Stimulated activated CD8-positive, alpha-beta memory T cell treated with anti-CD3 and anti-CD28 coated beads, Interleukin-7, amount 100 ng/mL, for 24 hours (primary cell): ENCODE measurements at places on chromosomes 12 and 14.

GRCh38 chr12:109987615-109988014, 8.6 kb downstream of the GIT2 start:
- DNase-seq: no peak

DNA sequence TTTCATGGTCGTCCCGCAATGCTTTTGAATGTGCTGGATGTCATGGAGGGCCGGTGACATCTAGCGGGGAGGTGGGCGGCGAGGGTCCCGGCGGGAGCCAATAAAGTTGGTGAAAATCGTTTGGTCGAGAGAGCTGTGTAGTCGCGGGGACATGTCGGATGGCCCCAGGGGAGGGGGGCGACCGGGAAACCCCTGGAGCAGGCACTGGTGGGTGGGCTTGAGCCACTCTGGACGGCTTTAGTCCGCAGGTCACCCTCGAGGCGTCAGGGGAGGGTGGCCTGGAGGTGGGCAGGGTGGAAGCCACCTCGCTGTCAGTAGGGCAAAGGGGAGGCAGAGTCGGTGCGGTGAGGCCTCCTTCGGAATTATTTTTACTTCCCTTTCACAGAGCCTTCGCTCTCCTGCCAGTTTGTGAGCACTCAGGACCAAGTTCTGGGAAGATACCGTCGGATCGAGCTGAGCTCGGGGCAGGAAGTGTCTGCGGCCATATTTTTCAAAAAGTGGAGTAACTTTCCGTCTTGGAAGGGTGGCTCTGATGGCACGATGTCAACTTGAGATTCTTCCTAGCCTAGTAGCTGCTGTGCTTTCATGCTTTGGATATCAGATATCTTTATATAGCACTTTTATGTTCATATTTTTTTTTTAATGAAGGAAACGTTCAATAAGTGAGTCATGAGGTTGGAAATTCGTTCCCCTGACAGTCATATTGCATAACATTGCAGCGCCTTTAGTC, 28.2 kb downstream of the WBP11 start:
- DNase-seq: no peak

- no peak for DNase-seq
These were observed 11.6 kb downstream of the ACTN1 start for GRCh38 chr14:68967459-68967940.

DNA sequence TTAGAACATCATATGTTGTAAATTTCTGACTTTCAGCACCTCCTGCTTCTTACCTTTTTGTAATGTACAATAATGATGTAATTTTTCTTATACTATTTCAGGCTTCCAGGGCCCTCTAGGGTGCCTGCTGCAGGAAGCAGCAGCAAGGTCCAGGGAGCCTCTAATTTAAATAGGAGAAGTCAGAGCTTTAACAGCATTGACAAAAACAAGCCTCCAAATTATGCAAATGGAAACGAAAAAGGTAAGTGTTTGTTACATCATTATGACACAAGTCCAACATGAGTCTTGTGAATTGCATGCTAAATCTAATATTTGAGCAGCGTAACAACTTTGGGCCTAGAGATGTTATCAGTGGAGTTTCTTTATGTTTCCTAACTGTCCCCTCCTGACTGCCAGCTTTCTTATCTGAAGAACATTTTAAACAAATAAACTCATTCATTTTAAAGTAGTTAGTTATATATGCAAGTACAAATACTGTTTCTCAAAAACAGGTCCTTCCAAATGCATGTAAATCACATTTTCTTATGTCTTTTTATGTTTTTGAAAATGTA, 167.6 kb downstream of the NAV3 start:
- DNase-seq: no peak

DNA sequence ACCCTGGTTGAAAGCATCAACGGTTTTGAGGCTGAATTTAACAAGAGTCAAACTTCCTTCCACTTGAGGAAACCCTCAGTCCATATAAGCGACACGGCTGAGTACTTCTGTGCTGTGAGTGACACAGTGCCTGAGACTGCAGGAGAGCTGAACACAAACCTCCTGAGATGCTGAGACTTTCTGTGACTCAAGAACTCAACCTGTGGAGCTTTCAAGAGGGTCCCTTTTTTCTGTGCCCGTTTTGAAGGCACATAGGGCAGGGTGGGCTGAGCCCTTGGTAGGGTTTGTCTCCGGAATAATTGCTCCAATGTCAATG, 305.3 kb upstream of the OR4E1 start:
- DNase-seq: no peak

DNA sequence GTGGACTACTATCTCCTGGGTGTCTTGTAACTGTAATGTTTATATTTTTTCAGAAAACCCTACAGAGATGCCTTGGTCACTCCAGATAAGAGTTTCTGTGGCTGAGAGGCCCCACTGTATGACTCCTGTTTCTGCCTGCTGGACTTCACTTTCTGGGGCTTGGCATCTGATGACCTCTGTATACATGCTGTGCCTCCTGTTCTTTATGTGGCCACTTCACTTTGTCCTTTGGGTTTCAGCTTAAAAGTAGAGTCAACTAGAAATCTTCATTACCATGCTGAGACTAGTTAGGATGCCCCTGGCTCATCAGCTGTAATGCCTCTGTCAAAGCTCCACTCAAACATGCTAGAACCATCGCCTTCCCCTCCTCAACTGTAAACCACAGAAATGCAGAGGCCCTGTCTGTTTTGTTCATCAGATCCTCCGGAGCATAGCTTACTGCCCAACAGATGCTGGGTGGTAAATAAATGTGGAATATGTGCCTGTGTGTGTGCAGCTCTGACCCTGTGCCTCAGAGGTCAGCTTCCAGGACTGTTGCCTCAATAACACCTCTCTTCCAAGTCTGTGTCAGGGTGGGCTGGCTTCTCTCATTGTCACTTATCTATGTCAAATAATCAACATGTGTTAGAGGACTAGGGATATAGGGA, 25.5 kb downstream of the ZNF664 start:
- DNase-seq: no peak

DNA sequence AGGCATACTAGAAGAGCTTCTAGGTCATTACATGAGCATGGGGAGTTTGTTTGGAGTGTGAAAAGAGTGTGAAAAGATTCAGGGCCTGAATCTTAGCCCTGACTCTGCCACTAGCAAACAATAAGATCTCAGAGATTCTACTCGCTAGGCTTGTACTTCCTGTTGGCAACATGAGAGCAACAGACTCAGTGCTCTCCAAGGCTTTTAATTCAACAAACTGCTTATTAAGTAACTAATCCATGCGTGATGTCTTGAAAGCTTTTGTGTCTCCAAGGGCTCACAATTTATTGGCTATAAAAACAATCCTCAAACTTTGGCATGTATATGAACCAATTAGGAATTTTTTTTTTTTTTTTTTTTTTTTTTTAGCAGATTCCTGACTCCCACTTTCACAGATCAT, 105.1 kb downstream of the STXBP6 start:
- DNase-seq: no peak

DNA sequence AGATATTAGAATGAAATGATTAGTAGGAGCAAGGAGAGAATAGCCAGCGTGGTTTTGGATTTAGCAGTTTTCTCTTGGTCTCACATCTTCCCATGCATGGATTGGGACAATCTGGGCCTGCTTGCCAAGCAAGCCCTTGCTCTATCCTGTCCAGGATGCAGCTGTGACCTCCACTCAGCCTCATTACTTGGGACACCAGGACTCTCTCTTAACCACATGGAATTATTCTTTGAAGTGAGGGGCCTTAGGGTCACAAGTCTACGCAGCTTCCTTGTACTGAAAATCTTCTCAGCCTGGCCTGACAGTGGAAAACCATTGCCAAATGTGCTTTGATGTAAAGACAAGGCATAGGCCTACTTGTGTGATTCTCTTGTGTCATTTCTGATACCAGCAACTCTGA, 28.0 kb upstream of the DCN start:
- no peak for DNase-seq

DNA sequence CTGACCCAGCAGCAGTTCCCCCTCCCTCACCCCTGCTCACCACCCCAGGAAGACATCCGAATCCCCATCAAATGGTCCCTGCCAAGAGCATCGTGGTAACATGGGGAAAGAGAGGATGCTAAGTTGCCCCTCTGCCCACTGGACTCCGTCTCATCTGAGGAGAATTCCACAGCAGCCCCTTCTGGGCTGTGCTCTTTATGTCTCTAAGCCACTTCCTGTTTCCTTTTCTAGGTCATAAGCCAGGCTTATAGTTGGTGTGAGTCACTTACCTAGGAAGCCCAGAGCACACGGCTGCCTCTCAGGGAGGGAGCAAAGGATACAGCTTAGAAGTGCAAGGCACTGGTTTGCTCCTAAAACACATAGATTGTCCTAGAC, 76.0 kb downstream of the VCPKMT start:
- no peak for DNase-seq

- DNase-seq: no peak
These were observed 55.0 kb upstream of the NELL2 start for GRCh38 chr12:44930972-44931600.

DNA sequence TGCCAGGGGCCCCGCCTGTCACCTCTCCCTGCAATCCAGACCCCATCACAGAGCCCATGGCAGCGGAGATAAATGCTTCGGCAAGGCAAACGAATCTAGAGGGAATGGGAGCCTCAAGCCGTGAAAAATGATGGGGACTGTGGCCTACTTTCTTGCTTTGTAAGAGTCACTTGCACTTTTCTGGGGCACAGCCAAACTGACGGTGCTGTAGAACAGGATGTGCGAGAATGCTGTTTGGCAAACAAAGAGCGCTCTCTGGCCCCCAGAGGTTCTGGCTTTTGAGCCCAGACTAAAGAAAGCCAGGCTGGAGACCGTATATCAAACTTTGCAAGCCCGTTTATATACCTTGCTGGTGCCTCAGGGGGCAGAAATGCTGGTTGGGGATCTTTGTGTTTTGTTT, 108.7 kb downstream of the CACNA1C start:
- no peak for DNase-seq

- no peak for DNase-seq
These were observed 29.5 kb downstream of the YAF2 start for GRCh38 chr12:42208574-42208973.

GRCh38 chr12:66438601-66439000, 136.3 kb downstream of the HELB start:
- DNase-seq: no peak

DNA sequence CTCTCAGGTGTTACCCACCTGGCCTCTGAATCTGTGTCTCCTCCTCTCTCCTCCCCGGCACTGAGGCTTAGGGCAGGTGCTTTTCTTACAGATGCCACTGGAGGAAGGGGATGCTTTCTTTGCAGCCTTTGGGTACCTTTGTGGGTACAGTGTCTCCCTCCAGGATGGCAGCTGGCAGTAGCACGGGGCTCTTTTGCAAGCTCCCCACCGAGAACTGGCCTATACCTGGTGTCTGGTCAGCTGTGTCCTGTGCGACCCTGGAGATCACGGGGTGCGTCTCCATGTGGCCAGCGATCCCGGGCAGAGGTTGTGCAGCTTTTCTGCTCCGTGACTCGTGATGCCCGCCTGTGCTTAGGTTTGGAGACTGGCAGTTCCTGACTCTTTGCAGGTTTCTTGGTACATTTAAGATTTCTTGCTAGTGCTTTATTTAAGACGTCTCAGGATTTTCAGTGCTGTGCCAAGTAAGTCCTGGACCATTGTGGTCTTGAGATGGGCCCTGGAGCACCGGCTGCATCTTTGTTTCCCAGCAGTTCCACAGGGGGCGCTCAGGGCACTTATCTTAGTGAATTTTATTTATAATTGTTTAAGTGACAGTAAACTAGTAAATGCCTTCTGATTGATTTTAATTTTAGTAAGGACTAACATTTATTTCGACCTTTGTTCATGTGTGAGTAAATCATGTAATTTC, 68.9 kb downstream of the DDX51 start:
- no peak for DNase-seq

DNA sequence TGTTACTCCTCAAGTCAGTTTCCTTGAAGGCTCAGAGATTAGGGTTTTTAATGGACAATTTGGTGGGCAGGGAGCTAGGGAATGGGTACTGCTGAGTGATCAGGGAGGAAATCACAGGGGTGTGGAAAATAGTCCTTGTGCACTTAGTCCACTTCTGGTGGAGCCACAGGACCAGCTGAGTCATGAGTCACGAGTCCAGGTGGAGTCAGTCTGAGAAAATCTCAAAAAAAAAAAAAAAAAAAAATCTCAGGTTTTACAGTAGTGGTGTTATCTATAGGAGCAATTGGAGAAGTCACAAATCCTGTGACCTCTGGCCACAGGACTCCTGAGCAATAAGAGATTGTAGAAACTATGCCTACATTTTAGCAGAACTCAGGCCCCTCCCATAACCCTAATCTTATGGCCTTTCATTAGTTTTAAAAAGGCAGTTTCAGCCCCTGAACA, 28.2 kb upstream of the AMN1 start:
- DNase-seq: no peak

DNA sequence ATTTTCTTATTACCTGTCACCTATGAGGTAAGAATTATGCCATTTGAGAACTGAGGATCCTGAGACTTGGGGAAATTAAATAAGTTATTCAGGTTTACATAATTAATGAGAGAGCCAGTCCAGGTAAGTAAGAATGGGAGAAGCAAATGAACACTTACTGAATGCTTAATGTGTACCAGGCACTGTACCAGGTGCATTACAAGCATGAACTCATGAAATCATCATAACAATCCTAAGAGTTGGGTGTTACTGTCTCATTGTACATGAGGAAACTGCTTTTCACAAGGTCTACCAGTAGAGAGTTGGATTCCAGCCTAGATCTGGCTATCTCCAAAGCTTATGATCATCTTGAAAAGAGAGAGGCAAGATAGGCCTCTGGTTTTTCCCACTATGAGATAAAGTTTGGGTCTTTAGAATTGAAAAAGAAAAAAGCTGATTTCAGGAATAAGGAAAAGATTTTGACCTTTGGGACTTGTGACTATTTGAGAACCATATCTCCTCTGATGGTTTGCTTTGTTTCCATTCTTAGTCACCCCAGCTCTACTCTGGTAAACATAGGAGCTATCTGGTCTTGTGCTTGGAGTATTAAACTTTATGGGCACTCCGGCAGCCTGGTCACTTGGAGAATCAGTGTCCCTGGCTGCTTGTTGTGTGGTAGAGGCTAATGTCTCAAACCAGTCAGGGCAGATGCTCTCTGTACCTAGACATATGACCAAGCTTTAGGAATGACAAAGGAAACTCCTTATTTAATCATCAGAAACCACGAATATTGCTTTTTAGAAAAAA, 48.0 kb downstream of the PTHLH start:
- DNase-seq: no peak

GRCh38 chr12:124604264-124604680, 36.9 kb upstream of the NCOR2 start:
- no peak for DNase-seq

GRCh38 chr12:92289629-92290349, 144.1 kb upstream of the BTG1 start:
- DNase-seq: no peak

DNA sequence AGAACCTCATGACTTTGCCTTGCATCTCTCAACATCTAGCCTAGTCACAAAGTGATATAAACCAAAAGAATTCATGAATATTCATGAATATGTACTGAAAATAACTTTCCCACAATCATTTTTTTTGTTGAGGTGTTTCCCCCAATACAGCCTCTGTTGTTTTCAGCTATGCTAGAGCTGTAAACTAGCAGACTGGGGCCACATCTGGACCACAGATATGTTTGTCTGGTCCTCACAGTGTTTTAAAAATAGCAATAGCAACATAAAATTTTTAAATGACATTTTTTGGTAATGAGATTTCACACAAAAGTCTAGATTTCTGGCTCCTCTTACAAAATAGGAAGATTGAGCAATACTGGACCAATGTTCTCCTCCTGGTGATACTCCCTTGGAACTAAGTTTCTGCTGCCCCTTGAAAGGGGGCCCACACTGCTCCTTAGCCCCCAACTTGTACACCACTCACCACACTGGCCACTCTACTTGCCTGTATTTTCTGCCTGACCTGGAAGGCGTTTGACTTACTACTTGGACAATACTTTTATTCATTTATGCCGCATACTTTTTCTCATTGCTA, 81.2 kb downstream of the BMP4 start:
- no peak for DNase-seq

- no peak for DNase-seq
These were observed 1.2 kb downstream of the PPP1R12A start for GRCh38 chr12:79933532-79934264.
